ENCODE measurements at places on chromosomes 4 and X.
A peak's percentile ranks its signal among the peaks of the same experiment; 100 is the strongest.

GRCh38 chr4:73709451-73710033 lies 30.8 kb upstream of the CXCL8 start:
- DNase-seq = no peak

- no peak for DNase-seq
Observed at GRCh38 chrX:124300405-124300804, 32.1 kb upstream of the TEX13D start.

DNA sequence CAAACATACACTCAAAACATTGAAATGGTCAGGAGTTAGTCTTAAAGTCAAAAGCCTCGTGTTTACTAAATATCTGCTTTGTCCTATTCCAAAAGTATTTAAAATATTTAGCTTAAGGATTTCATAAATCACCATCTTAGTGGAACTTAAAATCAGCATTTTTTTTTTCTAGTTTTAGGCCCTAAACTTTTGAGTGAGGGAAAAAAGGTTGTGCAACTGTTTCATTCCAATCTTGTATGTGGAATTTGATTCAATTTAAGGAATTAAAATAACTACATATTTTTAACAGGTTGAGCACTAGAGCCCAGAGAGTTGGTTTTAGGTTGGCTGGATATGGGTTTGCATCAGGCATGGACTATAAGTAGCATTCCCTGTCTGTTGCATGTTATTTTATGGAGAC lies 35.7 kb upstream of the ANK2 start:
- DNase-seq = no peak

DNA sequence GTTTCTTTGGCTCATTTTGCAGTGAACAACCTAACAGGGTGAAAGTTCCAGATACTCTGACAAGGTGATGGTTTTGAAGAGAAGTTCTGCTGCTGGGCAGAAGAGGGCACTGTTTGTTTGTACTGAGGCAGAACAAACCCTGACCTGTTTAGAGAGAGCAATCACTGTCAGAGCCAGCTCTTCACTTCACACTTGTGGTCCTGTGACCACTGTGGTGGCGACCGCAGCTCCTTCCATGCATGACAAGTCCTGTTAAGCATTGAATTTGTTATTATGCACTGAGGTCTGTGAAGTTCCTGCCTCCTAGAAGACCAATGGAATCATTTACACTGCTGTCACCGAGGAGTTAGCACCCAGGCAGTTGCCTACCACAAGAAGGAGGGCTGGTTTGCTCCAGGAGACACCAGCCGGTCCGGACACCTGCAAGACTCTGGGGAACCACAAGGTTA lies 86.6 kb downstream of the ZNF330 start:
- DNase-seq = peak; percentile 30

- no peak for DNase-seq
Observed at GRCh38 chrX:72477781-72478181, 94.9 kb downstream of the HDAC8 start.

- DNase-seq = no peak
Observed at GRCh38 chr4:21451032-21451431, 497.5 kb downstream of the KCNIP4 start.

DNA sequence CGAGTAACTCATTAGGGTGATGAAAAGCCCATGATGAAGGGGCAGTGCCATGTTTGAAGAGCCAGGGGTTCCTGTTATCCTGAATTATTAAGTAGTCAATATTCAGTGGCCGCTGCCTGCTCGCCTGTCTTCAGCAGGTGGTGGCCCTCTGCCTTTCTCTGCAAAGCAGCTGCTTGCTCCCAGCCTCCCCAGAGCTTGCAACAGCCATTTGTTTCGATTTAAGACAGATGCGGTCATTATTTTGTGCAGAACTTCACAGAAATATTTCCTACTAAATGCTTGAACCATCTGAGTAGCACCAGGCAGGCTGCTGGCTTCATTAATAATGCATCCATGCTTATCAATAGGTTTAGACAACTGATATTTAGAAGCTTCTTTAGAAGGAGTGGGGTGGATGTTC lies 104.3 kb upstream of the TTC29 start:
- no peak for DNase-seq

- DNase-seq = no peak
Observed at GRCh38 chr4:39543034-39543433, 15.8 kb upstream of the UGDH start.

GRCh38 chr4:162837241-162837640 lies 329.4 kb downstream of the NAF1 start:
- no peak for DNase-seq

GRCh38 chrX:72308566-72309296 lies 3.0 kb upstream of the CITED1 start:
- no peak for DNase-seq

DNA sequence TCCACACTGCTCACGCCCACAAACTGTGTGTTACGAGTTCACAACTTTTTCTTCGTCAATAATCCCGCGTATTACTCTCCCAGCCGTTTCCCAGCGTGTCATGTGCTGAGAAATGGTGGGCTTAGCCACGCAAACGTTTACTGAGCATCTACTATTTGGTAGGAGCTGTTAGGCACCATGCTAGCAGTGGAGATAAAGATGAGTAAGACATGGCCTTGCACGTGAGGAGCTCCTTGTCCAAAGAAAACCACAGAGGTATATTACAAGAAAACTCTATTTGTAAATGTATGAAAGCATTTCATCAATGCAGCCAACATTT lies 821 bp upstream of the TMEM128 start:
- DNase-seq = no peak

GRCh38 chr4:33959519-33959918 lies 2284.8 kb downstream of the ARAP2 start:
- DNase-seq = no peak

GRCh38 chr4:4315461-4316149 lies 25.6 kb downstream of the ZBTB49 start:
- DNase-seq = no peak

GRCh38 chrX:24577091-24577490 lies 70.1 kb downstream of the PCYT1B start:
- DNase-seq = no peak

DNA sequence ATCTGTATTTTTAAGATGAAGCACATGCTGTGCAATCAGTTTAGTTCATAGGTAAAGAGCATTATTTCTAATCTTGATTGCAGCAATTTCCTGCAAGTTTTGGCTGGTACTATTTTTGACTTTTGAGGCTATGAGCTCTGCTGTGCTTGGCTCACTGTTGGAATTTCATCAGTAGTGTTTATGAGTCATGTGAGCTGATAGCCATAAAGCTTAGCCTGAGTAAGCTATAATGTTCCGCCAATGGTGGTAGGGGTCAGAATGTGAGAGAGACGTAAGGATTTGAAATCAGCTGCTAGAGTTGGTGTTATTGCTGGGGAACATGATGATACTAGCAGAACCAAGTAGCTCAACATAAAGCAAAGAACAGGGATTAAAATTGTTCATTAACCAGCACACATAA lies 590.9 kb upstream of the GNPDA2 start:
- DNase-seq = no peak

DNA sequence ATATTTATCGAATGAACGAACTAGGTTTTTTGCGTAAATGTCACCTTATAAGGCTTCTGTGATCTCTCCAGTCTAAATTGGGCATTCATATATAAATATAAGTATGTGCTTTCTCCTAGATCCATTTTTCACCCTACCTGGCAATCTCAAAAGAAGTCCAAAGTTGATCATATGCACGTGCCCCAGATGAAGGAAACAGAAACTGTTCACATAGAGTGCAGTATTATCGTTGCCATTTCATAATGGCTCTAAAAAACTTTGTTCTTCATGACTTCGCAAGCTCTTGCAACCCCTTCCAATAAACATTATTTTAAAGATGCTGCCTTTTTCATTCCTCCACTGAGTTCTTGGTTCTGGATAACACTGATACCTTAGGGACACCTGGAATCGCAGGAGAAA lies 708 bp downstream of the INTS12 start:
- DNase-seq = no peak

DNA sequence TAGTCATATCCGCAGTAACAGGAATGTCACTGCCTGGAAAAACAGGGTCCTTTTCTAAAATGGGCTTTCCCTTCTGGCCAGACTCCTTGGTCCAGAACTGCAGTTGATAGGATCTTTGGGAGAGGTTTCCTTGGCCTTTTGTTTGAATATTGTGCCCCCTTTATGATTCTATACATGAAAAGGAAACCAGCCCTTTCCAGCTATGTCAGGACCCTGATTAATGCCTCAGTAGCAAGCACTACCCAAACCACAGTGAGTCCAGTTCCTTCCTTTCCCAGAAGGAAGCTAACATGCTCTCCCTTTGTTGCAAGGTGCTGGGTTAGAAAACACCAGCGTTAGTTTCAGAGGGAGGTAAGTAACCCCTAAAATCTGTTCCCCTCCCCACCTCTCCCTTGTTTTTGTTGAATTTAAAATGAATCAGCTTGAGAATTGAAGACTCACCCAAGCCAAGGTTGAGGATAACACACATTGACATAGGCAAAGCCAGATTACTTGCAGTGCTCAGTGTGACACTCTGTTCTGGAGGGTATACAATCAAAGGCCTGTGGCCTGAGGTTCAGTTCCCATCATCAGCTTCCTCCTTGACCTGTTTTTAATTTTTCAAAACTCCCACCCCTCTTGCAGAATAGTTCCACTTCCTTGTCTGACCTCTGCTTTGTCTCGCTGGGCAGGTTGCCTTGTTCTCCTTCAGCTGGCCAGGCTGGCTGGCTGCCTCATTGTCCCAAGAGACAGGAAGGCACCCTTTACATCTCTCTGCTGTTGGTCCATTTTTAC lies 87.6 kb upstream of the PLAC1 start:
- DNase-seq = no peak

DNA sequence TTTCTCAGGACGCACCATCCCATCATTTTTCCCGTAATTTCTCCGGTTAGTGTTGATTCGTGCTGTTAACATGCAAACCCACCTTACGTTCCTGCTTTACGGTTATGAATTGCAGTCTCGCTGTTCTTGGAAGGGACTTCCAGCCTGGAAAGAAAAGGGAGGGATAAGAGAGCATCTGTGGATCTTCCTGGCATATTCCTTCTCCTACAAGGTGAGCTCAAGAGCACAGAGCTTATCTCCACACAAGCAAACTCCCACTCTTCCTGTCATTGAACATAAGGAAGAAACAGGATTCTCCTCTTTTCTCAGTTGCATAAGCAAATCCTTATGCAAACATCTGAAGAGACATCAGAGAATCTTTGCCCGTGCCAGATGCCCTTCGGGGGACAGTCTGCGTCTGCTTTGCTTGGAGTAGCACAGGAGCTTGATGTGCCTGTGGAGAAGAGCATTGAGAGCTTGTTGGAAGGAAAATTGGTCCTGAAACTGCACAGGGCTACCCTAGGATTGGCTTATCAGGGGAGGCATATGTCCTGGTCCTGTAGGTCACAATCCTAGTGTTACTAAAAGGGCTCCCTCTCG lies 127.0 kb downstream of the ASMT start:
- no peak for DNase-seq

GRCh38 chrX:68920561-68920960 lies 91.7 kb downstream of the EFNB1 start:
- DNase-seq = no peak

DNA sequence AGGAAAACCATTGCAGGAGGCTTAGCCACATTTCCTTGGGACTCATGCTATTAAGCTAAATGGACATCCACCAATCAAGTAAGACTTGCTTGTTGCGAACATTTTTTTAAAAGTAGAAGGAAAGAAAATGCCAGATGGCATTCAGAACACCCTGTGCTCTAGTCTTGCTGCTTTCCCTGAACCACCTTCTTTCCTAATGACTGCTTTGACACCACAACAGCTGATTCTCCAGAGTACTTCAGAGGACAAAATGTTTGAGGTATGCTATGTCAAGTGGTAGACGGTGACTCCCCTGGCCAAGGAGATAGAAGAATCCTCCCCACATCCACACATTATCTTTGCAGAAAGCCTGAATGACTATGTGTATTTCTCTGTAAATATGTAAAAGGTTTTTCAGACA lies 65.4 kb downstream of the ANK2 start:
- DNase-seq = no peak

- no peak for DNase-seq
Observed at GRCh38 chr4:124907881-124908280, 195.3 kb upstream of the ANKRD50 start.

- DNase-seq = no peak
Observed at GRCh38 chr4:13527981-13528820, 16.1 kb downstream of the NKX3-2 start.

- DNase-seq = no peak
Observed at GRCh38 chrX:123206176-123206575, 22.1 kb downstream of the GRIA3 start.

DNA sequence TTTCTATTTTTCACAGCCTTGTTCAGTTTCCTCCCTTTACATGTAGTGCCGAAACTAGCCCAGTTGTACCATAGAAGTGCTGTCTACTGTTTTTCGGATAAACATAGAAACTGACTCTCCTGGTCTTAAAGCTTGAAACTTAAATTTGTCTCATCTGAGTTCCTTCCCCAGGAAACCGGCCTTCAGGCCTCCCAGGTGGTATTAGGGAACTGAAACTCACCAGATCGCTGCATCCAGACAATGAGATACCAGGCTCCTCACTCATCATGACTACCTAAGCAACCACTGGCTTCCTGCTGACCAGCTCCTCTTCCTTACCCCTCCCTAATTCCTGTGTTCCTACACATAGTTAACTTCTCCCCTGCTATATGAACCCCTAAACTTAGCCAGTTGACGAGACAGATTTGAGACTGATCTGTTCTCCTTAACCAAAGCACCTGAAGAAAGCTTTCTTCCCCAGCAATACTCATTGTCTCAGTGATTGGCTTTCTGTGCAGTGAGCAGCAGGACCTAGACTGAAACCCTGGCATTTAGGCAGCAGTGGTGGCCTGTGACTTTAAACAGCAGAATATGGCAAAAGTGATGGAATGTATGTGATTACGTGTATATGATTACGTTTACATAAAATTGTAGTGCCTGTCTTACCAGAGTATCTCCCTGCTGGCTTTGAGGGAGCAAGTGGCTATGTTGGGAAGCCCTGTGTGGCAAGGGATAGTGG lies 959.1 kb upstream of the LCORL start:
- no peak for DNase-seq

DNA sequence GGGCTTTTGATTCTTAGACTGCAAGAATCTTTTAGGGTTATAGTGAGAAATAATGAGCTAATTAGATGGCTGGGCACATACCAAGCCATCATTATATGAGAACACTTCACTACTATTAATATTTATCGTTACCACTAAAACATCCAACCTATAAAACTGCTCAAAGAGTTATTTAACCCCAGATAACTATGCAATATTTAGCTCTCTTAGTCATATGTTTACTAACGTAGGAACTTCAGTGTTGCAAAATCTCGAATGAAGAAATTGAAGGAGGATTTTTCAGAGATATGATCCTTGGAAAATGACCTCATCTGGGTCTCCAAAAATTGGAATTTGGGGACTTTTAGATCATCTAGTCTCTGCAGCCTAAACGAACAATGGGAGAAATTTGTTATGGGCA lies 265.0 kb upstream of the RPS6KA3 start:
- DNase-seq = no peak

DNA sequence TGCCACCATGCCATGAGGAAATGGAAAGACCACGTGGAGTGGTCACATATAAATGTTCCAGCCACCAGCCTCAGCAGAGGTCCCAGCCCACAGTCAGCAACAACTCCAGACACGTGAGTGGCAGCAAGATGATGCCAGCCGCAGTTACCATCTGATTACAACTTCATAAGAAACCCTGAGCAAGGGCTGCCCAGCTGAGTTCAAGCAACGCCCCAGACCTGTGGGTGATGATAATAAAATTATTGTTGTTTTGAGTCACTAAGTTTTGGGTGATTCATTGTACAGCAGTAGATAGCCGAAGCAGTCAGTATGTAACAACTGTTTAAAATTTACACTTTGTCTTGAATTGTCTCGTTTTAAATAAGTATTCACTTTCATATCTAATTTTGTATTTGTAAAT lies 5.8 kb upstream of the CCNG2 start:
- DNase-seq = no peak

- no peak for DNase-seq
Observed at GRCh38 chrX:139202742-139203420, 327.7 kb upstream of the F9 start.

GRCh38 chr4:145904413-145905177 lies 34.0 kb downstream of the ZNF827 start:
- DNase-seq = no peak
